Osteoblast (primary cell): ENCODE measurements at places on chromosomes 5 and 9. TPM values are rescaled to one million over a fixed set of nuclear protein-coding genes. Genes with fewer than 3 reads are reported as not detected.

GRCh38 chr5:139740138-139740991 lies 55.2 kb upstream of the PSD2 start:
- DNase-seq: peak; percentile 54
- H3K27ac ChIP-seq: no peak overlapping the region
- peaks cover 9% of the 10 kb centered on the region for H3K4me1 ChIP-seq
- no peak overlapping the region for H3K4me3 ChIP-seq
- no peaks in the 10 kb centered on the region for H3K36me3 ChIP-seq

GRCh38 chr5:14793851-14794250 lies 77.7 kb downstream of the ANKH start:
- peaks cover 6% of the 10 kb centered on the region for H3K36me3 ChIP-seq
- no peak overlapping the region for H3K27ac ChIP-seq
- peaks cover 18% of the 10 kb centered on the region for H3K4me1 ChIP-seq
- H3K27me3 ChIP-seq: no peaks in the 10 kb centered on the region
- no peak for DNase-seq
- H3K4me3 ChIP-seq: no peak overlapping the region

DNA sequence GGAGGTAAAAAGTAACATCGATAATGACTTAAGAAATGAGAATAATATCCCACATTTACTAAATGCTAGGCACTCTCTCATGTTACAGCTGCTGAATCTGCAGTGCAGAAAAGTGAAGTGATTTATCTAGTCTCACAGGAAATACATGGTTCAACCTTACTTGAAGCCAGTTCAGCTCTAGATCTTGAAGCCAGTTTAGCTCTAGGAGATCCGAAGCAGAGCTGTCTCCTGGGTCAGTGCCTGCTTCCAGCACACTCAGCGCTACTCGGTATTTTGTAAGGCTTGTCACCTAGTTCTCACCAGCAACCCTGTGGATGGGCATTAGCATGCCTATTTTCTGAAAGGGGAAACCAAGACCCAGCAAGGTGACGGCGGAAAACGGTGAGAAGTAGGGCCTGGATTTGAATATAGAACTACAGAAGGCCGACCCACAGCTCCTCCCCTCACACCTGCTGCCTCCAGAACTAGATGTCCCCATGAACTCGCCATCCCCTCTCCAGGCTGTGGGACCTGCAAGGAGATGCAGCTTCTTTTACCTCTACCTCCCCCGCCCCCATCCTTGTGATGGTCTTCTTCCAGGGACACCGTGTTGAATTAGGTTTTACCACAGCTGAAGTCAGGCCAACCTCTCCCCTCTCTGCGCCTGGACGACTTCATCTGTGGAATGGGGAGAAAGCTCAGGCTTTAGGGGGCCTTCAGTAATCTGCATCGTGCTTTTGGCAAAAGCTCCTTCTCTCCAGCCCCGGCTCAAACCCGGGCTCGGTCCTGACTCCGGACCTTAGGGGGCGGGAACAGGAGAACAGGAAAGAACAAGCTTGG lies 4.4 kb upstream of the MSX2 start:
- H3K4me3 ChIP-seq: no peak overlapping the region
- H3K4me1 ChIP-seq: no peaks in the 10 kb centered on the region
- no peaks in the 10 kb centered on the region for H3K36me3 ChIP-seq

DNA sequence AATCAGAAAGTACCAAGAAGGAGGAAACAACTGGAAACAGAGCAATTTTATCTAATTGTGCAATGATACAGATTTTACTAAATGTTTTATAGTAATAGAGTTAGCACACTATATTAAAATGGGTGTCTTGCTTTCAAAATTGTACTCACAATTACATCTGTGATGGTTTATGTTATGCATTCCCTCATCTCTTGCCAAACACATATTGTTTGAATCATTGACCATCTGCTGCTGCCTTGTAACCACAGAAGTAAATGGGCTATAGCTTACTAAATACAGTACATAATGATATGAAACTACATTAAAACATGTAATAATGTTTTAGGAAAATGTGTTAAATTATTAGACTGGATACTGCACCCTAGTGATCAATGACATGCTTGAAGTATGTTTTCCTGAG lies 158.1 kb downstream of the SLC25A46 start:
- DNase-seq: no peak

DNA sequence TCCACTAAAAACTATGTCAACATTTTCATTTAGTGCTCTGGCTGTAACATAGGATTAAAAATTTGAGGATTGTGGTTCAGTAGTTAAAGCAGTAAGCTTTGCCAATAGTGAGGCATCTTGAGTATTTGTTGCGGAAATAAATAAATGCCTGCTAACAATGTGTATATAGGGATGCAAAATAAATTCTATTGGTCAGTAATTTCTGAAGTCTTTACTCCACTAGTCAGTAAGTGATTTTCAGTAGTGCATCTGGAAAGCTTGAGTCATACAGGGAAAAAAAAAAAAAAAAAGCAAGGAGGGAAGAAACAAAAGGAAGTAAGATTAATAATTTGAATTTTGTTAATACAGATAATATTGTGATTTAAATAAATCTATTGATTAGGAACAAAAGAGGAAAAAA lies 21.0 kb downstream of the NIPBL start:
- no peak overlapping the region for H3K4me3 ChIP-seq
- no peaks in the 10 kb centered on the region for H3K27me3 ChIP-seq
- no peaks in the 10 kb centered on the region for H3K36me3 ChIP-seq
- H3K4me1 ChIP-seq: peaks cover 3% of the 10 kb centered on the region
- DNase-seq: peak; percentile 38

GRCh38 chr5:91070761-91071550 lies 312.2 kb downstream of the ARRDC3 start:
- DNase-seq: no peak
- H3K27ac ChIP-seq: no peak overlapping the region
- H3K4me1 ChIP-seq: peaks cover 32% of the 10 kb centered on the region
- peaks cover 4% of the 10 kb centered on the region for H3K27me3 ChIP-seq

DNA sequence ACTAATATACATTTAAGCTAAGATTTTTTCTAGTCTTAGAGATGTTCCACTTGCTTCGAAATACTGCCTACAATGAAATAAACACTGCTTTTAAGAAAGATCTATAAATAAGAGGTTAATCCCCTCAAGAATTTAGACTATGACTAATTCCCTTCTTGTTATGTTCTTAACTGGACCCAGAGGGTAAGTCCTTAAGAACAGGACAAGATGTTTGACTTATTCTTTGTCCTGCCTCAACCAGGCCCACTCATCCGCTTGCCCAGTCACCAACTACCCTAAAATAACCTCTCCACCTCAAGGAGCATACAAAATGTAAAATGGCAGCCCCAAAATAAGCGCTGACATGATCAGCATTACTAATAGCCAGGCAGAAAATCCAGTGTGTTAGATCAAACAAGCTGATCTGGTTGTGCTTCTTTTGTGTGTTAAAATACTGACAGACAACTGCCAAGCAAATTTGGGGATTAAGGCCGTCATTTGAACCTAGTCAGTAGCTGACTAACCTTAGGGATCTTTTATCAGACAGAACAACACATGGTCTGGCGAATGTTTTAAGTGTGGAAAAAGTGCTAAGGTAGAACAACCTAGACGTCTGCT lies 93.7 kb upstream of the SMC5 start:
- DNase-seq: no peak
- no peaks in the 10 kb centered on the region for H3K27me3 ChIP-seq
- no peak overlapping the region for H3K27ac ChIP-seq

DNA sequence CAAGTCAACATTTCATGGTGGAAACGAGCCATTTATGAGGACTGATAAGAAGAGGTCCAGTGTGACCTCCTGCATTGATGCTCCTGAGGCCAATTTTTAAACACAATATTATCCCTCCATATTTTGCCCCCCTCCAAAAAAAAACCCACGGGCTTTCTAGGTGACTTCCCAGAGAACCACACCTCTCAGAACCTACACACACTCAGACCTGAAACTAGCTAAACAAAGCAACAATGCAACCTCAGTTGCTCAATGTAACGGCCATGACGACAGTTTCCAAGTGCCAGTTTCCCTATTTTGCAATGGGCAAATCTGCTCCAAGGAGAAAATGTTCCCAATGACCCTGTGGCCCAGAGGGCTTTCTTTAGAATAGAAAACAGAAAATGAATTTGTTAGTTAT lies 3.5 kb downstream of the NRG2 start:
- no peak overlapping the region for H3K4me3 ChIP-seq
- peaks cover 19% of the 10 kb centered on the region for H3K4me1 ChIP-seq
- H3K36me3 ChIP-seq: no peaks in the 10 kb centered on the region
- peaks cover 8% of the 10 kb centered on the region for H3K27me3 ChIP-seq
- H3K27ac ChIP-seq: no peak overlapping the region

GRCh38 chr5:62578540-62578939 lies at the start of gene LRRC70:
LRRC70 (plus strand) TSS chr5:62578819; CDS start chr5:62579439, 620 bp downstream.
- DNase-seq: no peak
- no peak within 1 kb of the TSS for H3K4me3 ChIP-seq
- H3K36me3 ChIP-seq: no peaks in the 10 kb centered on the region

DNA sequence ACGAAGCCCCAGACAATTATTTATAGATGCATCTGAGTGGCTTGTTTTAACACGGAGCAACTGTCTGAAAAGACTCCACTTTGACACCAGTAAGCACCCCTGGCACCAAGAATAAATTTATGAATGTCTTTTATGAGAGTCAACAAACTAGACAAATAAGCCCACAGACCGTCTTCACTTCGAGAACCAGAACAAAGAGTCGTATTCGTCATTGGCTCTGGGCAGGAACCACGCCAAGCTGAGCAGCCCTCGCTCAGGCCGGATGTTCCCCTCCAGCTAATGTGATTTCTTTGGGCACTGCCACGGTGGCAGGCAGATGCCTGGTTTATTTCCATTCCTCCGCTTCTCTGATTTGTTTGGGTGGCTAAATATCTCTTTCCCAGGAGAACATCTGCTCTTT lies 91.9 kb upstream of the STC2 start:
- DNase-seq: peak; percentile 86
- no peaks in the 10 kb centered on the region for H3K36me3 ChIP-seq
- H3K27ac ChIP-seq: peak overlapping the region; percentile 39
- H3K4me3 ChIP-seq: no peak overlapping the region

DNA sequence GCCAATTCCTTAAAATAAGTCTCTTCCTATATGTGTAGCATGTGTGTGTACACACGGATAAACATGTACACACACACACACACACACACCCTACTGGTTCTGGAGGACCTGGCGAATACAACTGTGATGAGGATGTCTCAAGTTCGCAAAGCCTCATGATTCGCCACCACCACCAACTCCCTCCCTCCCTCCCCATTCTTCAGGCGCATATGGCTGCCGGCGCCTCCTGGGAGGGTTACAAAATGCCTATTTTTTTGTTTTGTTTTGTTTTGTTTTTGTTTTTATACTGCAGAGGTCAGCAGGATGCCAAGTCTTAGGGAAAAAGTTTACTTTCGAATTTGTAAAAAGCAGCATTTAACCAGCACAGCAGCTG lies 88.0 kb downstream of the DAP start:
- no peak for DNase-seq
- H3K36me3 ChIP-seq: peaks cover 12% of the 10 kb centered on the region
- H3K27ac ChIP-seq: no peak overlapping the region
- H3K4me1 ChIP-seq: no peaks in the 10 kb centered on the region

GRCh38 chr5:151082282-151082902 lies 1.6 kb upstream of the TNIP1 start:
- no peak overlapping the region for H3K4me3 ChIP-seq
- DNase-seq: no peak
- no peaks in the 10 kb centered on the region for H3K27me3 ChIP-seq
- H3K4me1 ChIP-seq: peaks cover 28% of the 10 kb centered on the region
- peaks cover 4% of the 10 kb centered on the region for H3K36me3 ChIP-seq

DNA sequence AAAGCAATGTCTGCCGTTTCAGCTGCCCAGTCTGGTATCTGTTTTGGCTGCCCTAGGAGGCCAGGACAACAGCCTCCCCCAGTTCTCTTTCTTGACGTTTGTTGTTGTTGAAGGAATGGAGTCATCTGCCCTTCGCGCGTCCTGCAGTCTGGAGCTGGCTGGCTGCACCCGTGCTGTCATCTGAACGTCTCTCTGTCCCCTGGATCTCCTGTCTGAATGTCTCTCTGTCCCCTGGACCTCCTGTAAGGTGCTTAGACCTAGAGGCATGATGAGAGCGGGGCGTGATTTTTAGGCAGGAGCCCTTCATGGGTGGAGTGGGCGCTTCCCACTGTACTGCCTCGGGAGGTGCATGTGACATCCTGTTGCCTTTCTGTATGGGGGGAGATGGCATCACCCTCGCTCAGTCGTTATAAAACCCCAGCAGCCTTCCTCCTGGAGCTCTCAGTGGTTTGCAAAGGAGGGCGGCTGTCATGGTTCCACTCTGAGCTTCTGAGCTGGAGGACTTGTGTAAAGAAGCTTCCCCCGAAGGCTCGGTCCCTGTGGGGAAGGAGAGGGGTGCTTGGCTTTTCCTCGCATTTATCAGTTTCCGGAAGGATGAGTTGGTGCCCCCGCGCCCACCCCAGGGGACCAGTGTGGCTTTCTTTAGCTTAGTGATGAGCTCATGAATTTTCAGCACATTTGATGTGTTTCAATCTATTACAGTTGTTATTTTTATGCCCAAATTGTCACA lies 49.8 kb upstream of the OLFM1 start:
- no peaks in the 10 kb centered on the region for H3K27me3 ChIP-seq
- H3K4me3 ChIP-seq: no peak overlapping the region
- DNase-seq: peak; percentile 41
- H3K4me1 ChIP-seq: no peaks in the 10 kb centered on the region

DNA sequence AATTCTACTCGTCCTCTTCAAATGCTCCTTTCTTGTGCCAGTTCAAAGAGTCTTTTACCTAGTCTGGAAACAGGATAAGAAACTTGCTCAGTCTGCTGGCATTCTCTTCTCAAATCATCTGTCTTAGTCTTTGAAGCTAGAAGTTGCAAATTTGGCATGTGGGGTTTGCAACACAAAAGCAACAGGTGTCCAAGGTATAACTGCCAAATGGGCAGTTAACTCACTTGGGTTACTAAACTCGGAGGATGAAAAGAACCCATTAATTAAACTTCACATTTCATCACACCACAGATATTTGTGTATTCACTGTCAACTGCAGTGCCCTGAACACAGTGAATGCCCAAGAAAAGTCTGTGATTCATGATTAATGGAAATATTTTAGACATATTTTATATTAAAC lies 108.0 kb upstream of the TARS1 start:
- H3K27ac ChIP-seq: no peak overlapping the region
- DNase-seq: no peak
- H3K36me3 ChIP-seq: no peaks in the 10 kb centered on the region

- no peak overlapping the region for H3K4me3 ChIP-seq
- DNase-seq: no peak
- H3K27me3 ChIP-seq: no peaks in the 10 kb centered on the region
- H3K36me3 ChIP-seq: no peaks in the 10 kb centered on the region
These were observed 54.4 kb downstream of the GNAQ start for GRCh38 chr9:77977210-77977611.

DNA sequence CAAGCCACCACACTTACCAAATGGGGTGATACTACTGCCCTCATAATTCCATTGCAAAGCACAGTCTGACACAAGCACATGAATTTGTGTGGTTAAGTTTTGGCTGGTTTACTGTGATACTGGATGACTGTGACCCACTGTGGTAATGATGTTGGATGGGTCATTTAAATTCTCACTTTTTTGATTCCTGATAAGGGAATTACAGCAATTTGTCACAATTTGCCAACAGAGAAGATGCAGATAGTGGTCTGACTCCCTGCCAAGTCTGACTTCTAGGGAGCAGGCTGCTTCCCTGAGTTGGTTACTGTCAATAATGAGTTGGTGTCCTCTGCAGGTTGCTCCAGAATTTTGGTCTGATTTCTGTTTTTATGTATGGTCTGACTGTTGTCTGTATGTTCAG lies 731.9 kb downstream of the MTRR start:
- no peak overlapping the region for H3K27ac ChIP-seq
- H3K36me3 ChIP-seq: no peaks in the 10 kb centered on the region
- no peaks in the 10 kb centered on the region for H3K27me3 ChIP-seq
- no peaks in the 10 kb centered on the region for H3K4me1 ChIP-seq
- no peak for DNase-seq

ORM2 gene
- total RNA-seq: not detected in 2 replicates

PCDHB6 gene
- 0.59 and 0.72 TPM in 2 replicates for total RNA-seq

ADAMTSL1 gene
- total RNA-seq: 54.3 and 70.1 TPM in 2 replicates

FCN2 gene
- total RNA-seq: not detected in 2 replicates

ECSCR gene
- 0.36 TPM in 1 of 2 replicates, not detected in the other for total RNA-seq

NR4A3 gene
- total RNA-seq: 0.29 and 0.36 TPM in 2 replicates

ARHGEF28 gene
- total RNA-seq: 56.9 and 64.4 TPM in 2 replicates

LCN9 gene
- not detected in 2 replicates for total RNA-seq
